Heart left ventricle (tissue), 16 donors: ENCODE measurements at places on chromosomes 1 and 21. TPM values are rescaled to one million over a fixed set of nuclear protein-coding genes. Genes with fewer than 3 reads are reported as not detected.

The PTGS2 gene
- 3.2 TPM for total RNA-seq

The TPTE gene
- total RNA-seq: not detected

The PLPPR4 gene
- total RNA-seq: 0.75 TPM

DNA sequence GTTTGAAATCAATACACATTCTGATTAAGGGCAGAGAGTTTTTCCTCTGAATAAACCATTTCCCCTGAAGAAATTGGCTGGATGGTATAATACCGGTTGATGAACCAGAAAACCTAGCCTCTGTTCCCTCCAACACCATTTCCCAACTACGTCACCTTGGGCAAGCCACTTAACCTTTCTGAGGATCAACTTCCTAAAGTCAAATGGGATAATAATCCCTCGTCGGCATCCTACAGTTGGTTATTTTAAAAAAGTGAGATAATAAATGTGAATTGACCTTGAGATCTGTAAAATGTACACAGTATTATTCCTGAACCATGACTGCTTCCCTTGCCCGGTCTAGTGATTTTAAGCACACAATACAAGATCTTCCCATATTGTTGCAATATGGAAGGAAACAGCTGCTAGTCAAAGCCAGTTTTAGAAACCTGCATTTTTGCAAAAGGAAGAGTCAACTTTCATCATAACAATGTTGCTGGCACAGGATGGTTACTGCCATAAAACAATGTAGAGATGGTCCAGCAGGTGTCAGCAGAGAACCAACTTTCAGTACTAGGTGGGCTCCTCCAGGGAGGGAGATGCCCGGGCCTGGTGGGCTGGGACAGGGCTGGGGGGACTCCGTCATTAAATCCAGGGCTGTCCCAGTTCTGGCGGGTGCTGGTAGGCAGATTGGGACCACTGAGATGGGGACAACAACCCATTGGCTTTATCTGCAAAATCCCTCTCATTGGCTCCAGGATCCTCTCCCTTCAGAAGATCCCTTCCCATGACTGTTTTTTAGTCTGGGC, 5.2 kb upstream of the HLX start:
- peak; percentile 72 for DNase-seq

GRCh38 chr1:41578712-41579335, 94.3 kb upstream of the EDN2 start:
- DNase-seq: no peak

GRCh38 chr1:156889802-156890580, 3.5 kb upstream of the PEAR1 start:
- DNase-seq: peak; percentile 82

DNA sequence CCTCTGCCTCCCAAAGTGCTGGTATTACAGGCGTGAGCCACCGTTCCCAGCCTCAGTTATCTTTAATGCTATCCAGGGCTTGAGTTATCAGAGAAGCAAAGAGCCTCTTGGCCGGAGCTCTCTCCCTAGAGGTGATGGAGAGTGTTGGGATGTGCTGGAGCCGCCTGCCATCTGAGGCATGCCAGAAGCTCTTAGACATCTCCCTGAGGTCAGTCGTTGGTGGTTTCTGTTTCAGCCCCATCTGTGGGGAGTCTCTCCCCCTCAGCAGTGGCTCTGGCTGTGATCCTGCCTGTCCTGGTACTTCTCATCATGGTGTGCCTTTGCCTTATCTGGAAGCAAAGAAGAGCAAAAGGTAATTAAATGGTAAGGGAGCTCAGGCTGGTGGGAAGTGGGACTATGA, 11.6 kb upstream of the ZNF691 start:
- no peak for DNase-seq

DNA sequence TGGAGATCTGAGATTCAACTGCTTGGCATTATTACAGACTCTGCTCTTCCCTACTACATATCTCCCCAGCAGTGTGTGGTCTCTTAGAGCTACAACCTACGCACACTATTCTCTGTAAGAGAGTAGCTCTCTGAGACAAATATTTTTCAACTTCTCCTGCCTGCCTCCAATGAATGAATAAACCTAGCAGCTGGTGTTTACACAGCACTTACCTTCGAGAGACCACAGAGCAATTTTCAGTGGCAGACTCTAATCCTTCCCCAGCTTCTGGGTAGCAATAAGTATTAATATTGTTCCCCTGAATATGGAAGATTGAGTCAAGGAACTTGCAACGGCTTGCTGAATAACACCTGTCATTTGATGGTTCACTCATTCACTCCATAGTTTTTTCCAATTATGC, 350.9 kb upstream of the SPAG17 start:
- no peak for DNase-seq

- no peak for DNase-seq
These were observed 17.3 kb downstream of the PCSK9 start for GRCh38 chr1:55056632-55056992.

GRCh38 chr1:52668711-52669110, 29.4 kb downstream of the COA7 start:
- no peak for DNase-seq

DNA sequence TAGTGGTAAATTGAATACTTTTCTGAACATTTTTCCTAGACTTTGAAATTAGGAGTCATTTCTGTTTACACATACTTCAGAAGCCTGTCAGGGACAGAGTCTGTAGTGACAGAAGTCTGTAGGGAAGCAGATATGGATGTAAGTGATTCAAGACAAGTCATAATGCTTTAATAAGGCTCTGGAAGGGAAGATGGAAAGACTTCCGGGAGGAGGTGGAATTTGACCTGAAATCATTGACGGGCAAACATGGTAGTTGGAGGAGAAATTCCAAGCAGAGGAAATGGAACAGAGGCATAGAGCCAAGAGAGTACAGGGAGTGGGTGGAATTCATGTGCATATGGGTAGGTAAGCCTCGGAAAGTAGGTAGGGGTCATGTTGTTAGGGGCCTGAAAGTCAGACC, 22.5 kb downstream of the CAMTA1 start:
- no peak for DNase-seq

GRCh38 chr1:157968508-157968907, 24.9 kb upstream of the KIRREL1 start:
- no peak for DNase-seq
